ENCODE measurements at places on chromosomes 16 and 17.
A peak's percentile ranks its signal among the peaks of the same experiment; 100 is the strongest.

- DNase-seq, result no peak
These were observed 48.0 kb downstream of the BAHCC1 start for GRCh38 chr17:81443269-81443668.

GRCh38 chr16:46690281-46691178 lies 1.1 kb downstream of the ORC6 start:
- DNase-seq, result no peak

DNA sequence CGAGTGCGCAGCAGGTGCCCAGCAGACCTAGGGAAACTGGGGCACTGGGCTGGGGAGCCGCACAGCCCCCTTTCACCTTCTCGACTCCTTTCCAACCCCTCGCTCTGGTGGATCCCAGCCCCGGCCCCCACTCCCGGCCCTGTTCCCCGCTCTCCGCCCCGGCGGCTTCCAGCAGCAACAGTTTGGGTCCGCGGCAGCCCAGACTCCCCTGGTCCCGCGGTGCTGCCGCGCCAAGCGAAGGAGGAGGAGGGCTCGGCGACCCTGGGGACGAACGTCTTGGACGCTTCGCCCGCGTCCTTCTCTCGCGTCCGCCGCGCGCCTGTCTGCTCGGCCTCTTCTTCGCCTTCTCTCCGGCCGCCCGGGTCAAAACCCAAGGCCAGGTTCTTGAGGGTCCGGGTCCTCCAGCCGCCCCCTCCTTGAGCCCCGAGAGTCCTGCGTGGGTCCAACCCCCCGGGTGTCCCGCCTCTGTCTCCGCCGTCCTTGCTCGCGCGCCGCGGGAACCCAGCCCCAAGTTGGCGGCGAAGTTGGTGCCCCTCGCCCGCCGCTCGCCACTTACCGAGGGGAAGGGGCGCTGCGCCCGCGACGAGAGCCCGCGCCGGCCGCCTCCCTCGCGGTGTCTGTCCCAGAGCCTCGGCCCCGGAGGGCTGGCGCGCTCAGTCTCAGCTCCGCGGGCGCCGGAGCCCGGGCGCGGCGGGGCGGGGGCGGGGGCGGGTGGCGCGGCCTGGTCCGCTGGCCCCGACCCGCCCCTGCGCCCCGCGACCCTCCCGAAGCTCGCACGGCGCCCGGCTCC lies 1.4 kb upstream of the GRIN2C start:
- no peak for DNase-seq

DNA sequence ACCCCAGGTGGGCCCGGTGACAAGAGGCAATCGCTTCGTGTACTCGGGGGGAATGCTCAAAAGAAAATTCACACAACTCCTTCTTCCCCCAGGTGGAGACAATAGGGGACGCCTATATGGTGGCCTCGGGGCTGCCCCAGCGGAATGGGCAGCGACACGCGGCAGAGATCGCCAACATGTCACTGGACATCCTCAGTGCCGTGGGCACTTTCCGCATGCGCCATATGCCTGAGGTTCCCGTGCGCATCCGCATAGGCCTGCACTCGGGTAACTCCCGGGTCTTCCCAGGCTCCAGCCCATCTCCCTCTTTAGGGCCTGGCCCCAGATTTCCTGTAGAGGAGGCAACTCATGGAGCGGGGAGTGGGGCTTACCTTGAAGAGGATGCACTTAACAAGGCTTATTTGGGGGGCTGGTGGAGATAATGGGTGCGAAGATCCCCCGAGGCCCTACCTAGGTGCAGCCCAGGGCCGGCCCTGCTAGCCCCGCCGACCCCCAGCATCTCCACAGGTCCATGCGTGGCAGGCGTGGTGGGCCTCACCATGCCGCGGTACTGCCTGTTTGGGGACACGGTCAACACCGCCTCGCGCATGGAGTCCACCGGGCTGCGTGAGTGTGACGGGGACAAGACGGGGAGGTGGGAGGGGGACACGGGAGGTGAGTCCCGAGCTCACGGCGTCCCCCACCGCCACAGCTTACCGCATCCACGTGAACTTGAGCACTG lies 13.0 kb downstream of the GUCY2D start:
- DNase-seq, result no peak

DNA sequence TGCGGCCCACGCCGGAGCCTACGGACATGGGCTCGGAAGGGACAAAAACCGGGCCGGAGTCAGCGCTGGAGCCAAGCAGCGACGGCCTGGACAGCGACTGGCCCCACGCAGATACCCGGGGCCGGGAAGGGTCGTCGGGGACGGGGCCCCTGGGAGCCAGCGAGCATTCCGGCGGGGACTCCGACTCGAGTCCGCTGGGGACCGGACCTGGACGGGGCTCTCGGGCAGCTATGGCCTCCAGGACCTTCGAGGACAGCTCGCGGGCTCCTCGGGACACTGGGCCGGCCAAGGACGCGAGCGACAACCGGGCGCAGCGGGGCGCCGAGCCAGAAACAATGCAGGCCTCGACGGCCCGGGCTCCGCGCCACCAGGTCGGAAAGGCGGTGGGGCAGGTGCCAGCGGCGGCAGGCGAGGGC lies 1.0 kb downstream of the MYO15B start:
- no peak for DNase-seq

GRCh38 chr17:79844869-79845600 lies 5.8 kb upstream of the CBX4 start:
- no peak for DNase-seq

- DNase-seq, result no peak
These were observed 17.7 kb downstream of the CCL17 start for GRCh38 chr16:57422026-57422944.

- no peak for DNase-seq
These were observed 54.8 kb downstream of the N4BP1 start for GRCh38 chr16:48555155-48555554.

- DNase-seq, result no peak
These were observed 8.3 kb downstream of the TANGO6 start for GRCh38 chr16:68851601-68852000.

- no peak for DNase-seq
These were observed 63.3 kb downstream of the GAN start for GRCh38 chr16:81378049-81378448.

DNA sequence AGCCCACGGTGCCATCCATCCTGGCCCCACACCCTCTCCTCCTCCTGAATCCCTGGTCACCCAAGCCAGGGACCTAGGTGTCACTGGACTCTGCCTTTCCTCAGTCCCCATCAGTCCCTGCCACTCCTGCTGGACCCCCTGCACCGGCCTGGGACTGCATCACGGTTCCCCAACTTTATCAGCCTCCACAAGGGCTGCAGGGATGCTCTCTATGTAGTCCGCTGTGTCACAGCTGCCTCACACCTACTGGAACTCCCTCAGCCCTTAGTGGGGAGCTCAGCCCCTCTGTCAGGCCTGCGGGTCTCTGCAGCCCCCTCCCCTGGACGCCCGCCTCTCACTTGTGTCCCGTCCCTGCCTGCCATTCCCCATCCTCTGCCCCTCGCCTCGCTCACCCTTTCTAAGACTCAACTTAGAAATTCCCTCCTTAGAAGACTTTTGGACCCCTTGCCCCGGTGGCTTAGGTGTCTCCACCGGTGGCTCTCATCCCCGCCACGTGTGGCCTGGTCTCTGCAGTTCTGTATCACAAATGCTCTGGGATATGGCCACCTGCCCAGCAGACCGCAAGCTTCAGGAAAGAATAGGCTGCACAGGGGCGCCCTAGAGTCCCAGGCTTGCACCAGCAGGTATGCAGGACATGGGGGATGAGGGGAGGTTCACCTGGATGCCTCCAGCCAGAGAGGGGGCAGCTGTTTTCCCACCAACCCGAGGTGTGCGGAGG lies 62.9 kb downstream of the PRMT7 start:
- no peak for DNase-seq

- DNase-seq, result no peak
These were observed 79.6 kb upstream of the HS3ST2 start for GRCh38 chr16:22734368-22734767.

GRCh38 chr16:77113835-77114234 lies 77.2 kb upstream of the MON1B start:
- DNase-seq, result no peak

GRCh38 chr17:7383742-7384488 lies 3.0 kb downstream of the TNK1 start:
- DNase-seq, result no peak

DNA sequence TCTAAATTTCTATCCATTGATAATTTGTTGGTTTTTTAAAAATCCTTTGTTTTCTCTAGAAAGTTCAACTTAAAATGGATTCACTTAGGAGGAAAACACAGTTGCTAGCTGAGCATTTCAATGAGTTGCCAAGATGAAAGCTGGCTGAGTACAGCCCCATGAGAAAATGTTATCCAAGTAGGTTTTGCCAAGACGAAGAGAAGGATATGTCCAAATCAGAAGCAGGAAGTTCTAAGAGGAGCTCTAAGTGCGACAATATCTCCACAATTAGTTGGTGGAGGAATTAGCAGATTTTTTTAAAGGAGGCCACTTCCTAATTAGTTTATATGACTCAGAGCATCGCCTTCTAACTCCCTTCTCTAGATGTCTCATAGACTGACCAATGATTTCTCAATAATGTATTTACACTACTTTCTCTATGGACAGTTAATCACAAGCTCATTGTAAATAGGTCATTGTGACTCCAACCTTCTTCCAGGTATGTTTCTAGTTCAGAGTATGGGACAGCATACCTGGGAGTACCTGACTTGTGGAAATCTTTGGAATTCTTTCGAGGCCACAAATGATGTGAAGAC lies 873.3 kb upstream of the SOX9 start:
- no peak for DNase-seq

DNA sequence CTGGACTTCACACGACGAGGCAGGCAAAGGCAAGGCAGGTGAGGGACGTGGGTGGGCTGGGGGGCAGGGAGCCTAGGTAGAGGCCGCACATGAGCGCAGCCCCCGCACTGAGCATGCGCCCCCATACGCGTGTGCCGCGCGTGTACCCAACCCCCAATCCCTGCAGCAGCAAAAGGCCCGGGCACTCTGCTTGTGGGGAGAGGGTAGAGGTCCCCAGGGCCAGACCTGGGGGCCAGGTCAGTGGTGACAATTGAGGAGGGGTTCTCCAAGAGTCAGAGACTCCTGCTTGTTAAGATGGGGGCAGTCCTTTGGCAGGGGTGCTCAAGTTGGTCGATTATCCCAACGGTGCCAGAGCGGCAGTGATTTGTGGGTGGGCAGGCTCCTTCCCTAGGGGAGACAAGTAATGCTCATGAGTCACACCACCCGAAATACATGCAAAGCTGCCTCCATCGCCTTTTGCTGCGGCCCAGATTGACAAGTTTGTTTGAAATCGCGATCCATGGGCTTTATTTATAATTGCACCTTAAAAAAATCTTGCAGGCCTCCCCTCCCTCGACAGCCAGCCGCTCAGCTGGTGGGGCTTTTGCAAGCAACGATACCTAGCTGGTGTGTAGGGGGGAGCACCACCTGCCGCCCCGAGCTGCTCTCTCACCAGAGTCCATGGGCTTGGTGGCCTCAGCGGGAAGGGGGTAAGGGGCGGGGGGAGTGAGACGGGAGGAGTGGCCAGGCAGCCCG lies 1.1 kb upstream of the GIT1 start:
- DNase-seq, result peak; percentile 46
